ENCODE measurements at places on chromosomes 7 and 10.

- no peak for DNase-seq
These were observed 24.7 kb upstream of the ANKRD1 start for GRCh38 chr10:90945491-90946070.

DNA sequence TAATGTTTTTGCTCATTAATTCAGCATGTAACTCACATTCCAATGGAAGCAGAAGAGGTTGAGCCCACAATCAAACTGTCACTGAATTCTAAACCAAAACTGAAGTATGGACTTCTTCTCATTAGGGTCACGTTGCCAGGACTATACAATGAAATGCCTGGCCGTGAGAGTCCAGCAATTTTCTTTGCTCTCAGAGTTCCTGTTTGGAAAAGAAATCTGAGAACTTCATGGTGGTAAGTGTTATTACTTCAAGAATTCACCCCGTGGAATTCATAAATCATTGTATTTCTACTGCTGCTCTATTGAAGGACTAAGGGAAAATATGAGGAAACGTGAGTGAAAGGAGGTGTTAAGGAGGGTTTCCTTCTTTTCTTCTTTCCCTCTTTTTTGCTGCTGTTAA is 441.8 kb upstream of the AKR1E2 start:
- DNase-seq, result peak; percentile 28

GRCh38 chr7:481219-481930 is 38.3 kb downstream of the PDGFA start:
- DNase-seq, result no peak

- DNase-seq, result no peak
These were observed at the start of gene NT5C3A for GRCh38 chr7:33062023-33062781. NT5C3A (minus strand) TSS chr7:33062776; CDS start chr7:33062705, 71 bp downstream.

GRCh38 chr10:5668429-5668828 is 2.0 kb upstream of the ASB13 start:
- no peak for DNase-seq

DNA sequence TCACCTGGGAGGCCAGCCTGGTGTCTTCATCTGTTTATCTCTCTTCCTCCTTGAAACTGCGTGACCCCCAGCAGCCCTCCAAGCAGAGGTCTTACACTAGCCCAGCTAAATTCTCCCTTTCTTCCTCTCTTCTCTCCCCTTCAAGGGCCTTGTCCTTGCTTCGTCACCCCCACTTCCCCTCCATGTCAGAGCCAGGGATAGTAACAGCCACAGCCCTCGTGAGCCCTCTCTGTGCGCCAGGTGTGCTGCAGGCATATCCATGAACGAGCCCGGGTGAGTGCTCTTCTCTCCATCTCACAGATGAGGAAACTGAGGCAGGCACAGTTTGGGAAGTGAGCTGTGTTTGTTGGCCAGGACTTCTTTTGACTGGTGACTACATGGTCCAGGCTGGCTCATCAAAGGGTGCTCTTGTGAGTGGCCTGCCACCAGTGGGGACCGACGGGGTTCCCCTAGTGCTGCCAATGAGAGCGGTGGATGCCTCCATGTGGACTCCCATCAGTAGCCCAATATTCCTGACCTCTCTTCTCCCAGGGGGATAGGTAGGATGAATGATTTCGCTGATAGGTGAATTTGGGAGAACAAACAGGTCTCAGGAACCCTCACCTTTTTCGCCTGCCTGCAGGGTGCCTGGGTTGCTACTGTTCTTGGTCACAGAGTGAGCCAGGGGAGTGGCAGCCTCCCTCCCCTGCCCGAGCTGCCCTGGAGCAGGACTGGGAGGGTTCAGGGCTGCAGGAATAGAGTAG is 38.1 kb downstream of the ADRA2A start:
- DNase-seq, result no peak

DNA sequence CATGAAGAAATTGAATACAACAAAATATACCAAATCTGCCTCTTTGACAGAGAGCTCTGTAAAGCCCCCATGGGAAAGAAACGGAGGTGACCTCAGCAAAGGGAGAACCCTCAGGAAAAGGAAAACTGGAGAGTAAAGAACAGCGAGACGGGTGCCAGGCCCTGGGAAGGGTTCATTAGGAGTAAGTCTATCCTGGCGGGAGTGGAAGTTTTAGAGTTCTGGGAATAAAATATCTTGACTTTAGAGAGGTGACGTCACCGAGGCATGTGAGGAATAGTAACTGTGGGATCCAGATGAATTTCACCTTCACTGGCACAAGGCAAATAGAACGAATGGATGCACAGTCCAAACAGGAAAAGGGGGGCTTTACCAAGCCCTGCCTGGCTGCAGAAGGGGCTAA is 362.8 kb upstream of the IGFBP3 start:
- DNase-seq, result no peak

GRCh38 chr7:99557940-99558305 is 519 bp upstream of the ZNF655 start:
- DNase-seq, result no peak

DNA sequence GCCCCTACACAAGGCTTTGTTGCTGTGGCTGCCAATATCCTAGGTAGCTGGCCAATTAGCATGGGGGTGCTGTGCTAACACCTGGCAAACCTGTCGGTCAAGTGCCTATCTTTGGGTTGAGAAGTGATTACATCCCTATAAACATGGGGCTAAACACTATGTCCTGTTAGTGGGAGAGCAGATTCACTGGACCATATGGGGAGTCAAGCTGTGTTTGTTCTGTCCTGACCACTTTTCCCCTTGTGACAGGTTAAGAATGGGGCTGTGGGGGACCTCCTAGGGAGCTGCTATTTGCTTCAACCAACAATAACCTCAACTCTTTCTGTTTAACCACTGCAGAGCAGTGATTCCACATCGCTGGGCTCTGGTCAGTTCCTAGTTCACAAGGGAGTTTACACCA is 151.5 kb upstream of the AOAH start:
- no peak for DNase-seq

- no peak for DNase-seq
These were observed 236.7 kb downstream of the DIP2C start for GRCh38 chr10:452512-453426.

- no peak for DNase-seq
These were observed 120.3 kb upstream of the ADAM12 start for GRCh38 chr10:126508535-126509040.

DNA sequence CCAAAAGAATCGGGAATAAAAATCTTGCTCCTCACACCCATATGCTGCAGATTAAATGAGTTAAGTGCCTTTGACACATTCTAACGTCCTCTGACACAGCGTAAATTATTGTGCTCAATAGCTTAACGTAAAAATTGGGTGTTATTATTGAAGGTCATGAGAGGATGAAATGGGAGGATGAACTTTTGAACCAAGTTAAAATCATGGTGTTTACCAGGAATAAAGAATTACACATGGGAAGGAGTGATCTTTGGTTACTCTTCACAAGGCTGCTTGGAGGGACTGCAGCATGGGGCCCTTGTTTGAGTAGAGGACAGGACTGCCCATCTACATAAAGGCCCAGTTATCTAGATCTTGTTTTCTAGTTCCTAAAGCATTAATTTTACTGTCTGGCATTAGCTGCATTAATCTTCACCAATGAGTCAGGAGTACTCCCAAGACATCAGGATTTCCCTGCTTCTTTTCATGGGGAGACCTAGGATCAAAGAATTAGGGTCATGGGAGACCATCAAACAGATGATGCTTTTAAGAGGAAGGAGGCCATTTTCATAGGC is 84.9 kb upstream of the PRR15 start:
- no peak for DNase-seq

GRCh38 chr7:132255898-132256297 is 320.4 kb downstream of the PLXNA4 start:
- DNase-seq, result no peak

DNA sequence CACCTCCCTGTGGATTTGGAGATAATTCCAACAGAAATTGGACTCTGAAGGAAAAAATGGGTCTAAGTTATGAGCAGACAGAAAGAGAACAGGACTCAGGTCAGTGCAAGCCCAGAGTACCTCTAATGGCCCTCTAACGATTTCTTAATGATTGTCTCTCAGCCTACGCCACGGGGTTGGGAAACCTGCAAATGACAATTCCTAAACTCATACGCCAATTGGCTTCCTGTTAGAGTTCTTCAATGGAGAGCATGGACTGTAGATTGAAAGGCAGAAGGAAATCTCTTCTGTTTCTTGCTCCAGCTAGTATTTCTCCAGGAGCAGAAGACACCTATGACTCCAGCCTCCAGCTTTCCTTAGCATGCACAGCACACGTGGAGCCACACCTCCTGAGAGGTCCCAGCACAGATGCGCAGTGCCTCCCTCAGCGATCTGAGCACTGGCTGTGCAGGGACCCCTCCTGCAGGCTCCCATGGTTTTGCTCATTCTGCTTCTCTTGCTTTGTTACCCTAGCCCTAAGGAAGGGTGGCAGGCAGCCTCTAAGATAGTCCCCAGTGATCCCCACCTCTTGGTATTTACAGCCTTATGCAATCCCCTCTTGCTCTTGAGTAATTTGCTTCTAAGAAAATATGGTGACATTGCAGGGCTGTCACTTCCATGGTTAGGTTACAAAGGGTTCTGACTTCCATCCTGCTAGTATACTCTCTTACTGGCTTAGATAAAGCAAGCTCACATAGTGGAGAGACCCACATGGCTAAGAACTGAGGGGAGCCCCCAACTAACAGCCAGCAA is 30.1 kb downstream of the DENND11 start:
- DNase-seq, result no peak

- DNase-seq, result no peak
These were observed at the start of gene BMPER for GRCh38 chr7:33905389-33906032. BMPER (plus strand) TSS chr7:33905539; CDS start chr7:33905614, 75 bp downstream.

GRCh38 chr10:4771554-4772201 is 54.3 kb upstream of the AKR1E2 start:
- peak; percentile 40 for DNase-seq

DNA sequence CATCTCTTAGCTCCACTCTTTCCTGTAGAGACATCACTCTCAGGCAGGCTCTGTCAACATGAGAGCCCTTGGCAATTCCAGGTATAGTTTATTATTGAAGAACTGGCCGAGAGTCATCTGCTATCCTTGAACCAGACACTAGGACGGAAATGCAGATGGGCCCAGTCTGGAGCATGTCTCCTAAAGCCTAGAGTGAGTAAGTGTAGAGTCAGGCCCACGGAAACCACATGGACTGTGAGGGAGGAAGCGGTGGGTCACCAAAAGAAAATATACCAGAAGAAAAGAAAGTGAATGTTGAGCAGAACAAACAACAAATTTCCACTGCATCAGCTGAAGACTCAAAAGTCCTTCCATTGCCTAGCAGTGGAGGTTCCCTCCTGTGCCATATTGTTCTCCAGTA is 15.7 kb upstream of the RELN start:
- DNase-seq, result no peak

DNA sequence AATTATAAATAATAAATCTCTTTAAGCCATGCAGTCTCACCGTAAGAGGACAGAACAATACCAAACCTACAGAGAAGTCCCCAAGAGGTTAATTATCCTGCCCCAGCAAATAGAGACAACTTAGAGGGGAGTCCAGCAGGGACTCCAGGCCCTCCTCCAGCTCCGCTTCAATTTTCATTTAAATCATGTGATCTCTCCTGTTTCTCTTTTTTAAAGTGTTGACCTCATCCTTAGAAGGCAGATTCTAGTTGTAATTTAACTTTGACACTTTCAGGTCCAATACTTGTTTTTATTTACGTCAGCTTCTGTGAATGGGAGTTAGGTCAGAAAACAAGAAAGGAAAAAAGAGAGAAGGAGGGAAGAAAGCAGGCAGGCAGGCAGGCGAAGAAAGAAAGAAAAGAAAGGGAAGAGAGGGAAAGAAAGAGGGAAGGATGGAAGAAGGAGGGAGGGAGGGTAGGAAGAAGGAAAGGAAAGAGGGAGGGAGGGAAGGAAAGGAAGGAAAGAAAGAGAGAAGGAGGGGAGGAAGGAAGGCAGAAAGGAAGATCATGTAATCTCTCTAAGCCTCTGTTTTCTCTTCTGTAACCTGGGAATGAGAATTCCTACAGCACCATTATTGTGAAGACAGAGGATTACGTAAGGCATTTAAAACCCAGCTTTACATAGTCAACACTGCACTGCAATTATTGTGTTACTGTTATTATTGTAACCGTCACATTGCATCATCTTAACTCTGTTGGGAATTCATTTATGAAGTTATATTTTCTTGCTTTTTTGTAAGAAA is 227.7 kb downstream of the SKIDA1 start:
- no peak for DNase-seq

- DNase-seq, result no peak
These were observed 39.1 kb downstream of the LRRTM3 start for GRCh38 chr10:66964946-66965345.

DNA sequence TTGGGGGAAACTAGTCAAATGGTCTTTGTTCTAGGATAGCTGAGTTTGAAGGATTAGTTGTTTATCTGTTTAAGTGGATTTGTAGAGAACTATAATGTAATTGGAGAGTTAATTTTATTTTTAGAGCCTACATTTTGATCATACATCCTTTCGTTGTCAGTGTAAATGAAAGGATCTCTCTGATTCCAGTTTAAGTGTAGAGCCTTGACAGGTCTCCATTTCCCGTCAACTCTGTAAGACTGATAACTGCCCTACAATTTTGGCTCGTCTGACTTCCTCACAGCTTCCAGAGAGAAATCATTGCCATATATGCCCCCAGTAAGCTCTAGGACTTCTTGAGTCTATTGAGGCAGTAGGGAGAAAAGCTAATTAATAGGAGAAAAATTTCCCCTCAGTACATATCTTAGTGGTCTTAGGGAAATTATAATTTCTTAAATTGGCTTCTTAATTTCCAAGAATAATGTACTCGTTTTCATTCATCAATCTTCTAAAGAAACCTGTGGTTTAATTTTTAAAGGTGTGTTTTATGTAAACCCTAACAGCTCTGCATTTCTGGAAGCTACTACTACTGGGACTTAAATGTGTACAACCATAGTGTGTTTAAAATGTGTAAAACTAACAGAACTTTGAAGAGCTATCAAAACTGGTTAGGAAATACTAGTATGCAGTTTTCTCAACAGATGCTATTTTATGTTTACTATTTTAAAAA is 3.8 kb downstream of the KMT2E start:
- DNase-seq, result no peak

GRCh38 chr7:11231190-11231589 is 257.5 kb downstream of the PHF14 start:
- DNase-seq, result no peak

DNA sequence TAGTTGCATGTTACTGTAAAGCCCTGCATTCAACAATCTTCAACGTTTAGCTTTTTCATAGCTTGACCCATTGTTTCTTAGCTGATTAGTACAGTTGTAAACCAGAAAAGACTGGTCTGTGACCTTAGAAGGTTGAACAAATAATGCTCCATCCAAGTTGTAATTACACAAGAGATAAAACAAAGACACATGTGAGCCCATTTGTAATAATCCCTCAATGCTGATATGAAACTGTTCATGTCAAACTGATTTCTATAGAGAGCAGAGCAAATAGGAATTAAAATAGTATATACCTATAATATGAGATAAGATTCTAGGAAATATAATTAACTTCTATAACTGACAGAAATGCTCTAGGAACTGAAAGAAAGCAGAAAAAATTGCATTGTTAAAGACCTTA is 94.7 kb upstream of the SLC25A13 start:
- no peak for DNase-seq

- no peak for DNase-seq
These were observed 1.1 kb upstream of the DDX21 start for GRCh38 chr10:68954904-68955303.

DNA sequence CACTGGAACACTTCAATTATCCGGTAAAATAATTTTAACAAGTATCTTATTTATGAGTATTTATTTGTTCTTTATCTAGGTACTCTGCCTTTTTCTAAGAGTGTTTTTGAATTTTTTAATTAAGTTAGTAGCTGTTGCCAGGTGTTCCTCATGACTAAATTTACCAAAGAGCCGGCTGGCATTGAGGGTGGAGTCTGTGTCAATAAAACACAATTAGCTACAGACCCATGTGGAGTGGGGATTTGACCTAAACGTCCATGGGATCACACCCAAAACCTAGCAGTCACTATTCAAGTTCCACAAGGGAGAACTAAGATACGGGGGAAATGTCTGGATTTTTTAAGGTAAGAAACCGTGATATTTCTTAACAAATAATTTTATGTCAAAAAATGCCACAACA is 9.8 kb downstream of the SLC16A12 start:
- DNase-seq, result no peak
